ENCODE measurements at places on chromosomes 4 and X.
A peak's percentile ranks its signal among the peaks of the same experiment; 100 is the strongest.

- no peak for DNase-seq
Measured at GRCh38 chrX:68419975-68420374, 13.3 kb downstream of the OPHN1 start.

DNA sequence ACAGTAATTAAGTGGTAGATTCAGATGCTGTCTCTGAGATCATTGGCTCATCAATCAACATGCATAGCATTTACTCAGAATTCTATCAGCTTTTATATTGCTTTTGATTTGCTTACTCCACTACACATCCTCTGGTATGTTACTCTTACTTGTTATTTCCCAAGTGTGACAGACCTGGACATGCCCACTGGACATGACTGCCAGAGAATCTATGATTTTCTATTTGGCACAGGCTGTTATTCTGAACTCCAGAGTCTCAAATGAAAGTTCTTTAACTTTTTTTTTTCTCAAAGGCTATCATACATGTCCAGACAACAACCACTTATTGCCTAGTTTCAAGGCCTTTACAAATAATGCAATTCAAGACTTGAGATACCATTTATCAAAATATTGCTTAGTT, 116.1 kb upstream of the ARHGAP24 start:
- DNase-seq, result no peak

GRCh38 chr4:173935622-173936405, 347.7 kb downstream of the FBXO8 start:
- DNase-seq, result no peak

- DNase-seq, result peak; percentile 11
Measured at GRCh38 chrX:93673056-93673868, at the start of gene NAP1L3. NAP1L3 (minus strand) TSS chrX:93673578; CDS start chrX:93673304, 274 bp downstream.

DNA sequence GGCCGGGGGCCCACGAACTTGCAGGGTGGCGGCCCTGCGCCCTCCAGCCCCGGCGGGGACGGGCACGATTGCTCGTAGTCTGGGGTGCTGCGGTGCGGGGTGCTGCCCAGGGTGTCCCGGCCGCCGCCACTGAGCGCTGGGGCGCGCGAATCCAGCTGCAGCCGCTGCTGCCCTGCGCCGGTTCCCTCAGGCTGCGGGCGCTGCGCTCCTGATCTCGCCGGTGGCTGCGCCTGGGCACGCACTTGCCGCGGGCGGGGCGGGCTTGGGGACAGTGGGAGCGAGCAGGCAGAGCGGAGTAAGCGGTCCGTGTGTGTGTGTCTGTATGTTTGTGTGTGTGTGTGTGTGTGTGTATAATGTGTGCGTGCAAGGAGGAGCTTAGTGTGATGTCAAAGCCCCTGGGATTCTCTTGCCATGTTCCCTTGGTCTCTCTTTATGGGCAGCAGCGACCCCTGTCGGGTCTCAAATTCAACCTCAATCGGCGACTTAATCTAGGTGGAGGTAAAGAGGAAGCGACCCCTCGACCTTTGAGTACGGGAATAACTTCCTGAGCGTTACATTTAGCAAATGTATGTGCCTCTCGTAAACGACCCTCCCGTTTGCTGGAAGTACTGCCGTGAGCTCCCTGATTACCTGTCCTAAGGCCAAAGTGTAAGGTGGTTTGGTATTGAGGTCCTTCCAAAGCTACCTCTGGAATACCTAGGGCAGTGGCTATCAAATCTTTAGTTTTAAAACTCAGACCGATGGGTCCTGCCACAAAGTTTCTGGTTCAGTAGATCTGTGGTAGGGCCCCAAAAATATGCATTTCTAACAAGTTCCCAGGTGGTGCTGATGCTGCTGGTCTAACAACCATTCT, at the start of gene RNF150:
TSS of gene RNF150 (minus strand) at position 324 of the 853 bp plus-strand sequence.
- DNase-seq, result no peak

- no peak for DNase-seq
Measured at GRCh38 chr4:54954656-54955388, 170.6 kb downstream of the KDR start.

GRCh38 chr4:33989820-33990443, 2254.4 kb downstream of the ARAP2 start:
- DNase-seq, result no peak

GRCh38 chr4:87633243-87633642, 16.8 kb upstream of the DMP1 start:
- no peak for DNase-seq

- no peak for DNase-seq
Measured at GRCh38 chrX:15430076-15430475, 45.9 kb upstream of the VEGFD start.

GRCh38 chrX:104565791-104566680, at the start of gene IL1RAPL2:
IL1RAPL2 (plus strand) TSS chrX:104566199.
- no peak for DNase-seq

- DNase-seq, result no peak
Measured at GRCh38 chr4:71537551-71538065, 198.8 kb downstream of the SLC4A4 start.

DNA sequence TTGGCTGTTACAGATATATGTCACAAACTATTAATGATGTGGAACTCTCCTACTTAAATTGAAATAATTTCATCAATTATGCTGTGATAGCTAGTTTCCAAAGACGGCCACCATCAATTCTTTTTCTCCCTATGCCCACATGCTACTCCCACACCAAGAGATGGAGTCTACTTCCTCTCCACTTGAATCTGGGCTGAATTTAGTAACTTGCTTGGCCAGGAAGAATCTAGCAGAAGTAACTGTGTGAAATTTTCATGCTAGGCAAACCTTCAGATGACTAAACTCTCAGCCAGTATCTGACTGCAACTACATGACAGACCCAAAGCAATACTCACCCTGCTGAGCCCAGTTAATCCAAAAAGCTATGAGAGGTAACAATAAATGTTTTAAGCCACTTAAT, 3.2 kb downstream of the SEPSECS start:
- DNase-seq, result no peak

GRCh38 chrX:69614886-69615285, 1.0 kb upstream of the EDA start:
- no peak for DNase-seq

DNA sequence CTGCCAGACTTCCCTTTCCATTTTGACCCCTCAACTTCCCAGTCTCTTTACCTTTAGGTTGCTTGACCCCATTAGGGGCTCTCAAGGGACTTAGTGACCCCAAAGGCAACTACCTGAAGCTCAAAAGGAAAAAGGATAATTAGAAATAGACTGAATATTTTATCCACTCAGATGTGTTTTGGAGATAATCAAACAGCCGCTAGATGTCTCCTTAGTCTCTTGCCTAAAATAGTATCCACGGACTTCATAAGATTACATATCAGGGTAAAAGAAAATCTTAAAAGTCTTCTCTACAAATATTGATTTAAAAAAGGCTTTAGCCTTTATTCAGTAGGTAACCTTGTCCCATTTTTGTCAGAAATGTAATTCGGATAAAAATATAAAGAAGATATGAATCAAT, 21.0 kb upstream of the RHOXF2 start:
- DNase-seq, result no peak

- DNase-seq, result no peak
Measured at GRCh38 chr4:32454482-32454881, 1734.3 kb downstream of the PCDH7 start.

DNA sequence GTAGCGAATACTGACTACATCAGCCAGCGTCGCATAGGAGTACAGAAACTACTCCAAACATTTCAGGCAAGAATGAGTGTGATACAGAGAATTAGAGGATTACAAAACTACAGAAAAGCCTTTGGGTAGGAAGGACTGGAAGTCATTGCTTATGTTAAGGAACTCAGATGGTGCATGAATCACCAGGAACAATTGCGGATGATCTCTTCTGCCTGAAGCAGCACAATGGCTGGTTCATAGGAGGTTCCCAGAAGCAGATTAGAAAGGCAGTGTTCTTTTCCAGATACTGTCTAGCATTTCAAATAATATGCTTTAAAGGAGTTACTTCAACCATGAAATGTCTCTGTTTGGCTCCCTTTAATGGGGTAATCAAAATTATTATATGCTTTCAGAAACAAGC, 42.5 kb upstream of the MAP9 start:
- no peak for DNase-seq

GRCh38 chrX:155262970-155263754, 1.1 kb downstream of the RAB39B start:
- DNase-seq, result no peak

DNA sequence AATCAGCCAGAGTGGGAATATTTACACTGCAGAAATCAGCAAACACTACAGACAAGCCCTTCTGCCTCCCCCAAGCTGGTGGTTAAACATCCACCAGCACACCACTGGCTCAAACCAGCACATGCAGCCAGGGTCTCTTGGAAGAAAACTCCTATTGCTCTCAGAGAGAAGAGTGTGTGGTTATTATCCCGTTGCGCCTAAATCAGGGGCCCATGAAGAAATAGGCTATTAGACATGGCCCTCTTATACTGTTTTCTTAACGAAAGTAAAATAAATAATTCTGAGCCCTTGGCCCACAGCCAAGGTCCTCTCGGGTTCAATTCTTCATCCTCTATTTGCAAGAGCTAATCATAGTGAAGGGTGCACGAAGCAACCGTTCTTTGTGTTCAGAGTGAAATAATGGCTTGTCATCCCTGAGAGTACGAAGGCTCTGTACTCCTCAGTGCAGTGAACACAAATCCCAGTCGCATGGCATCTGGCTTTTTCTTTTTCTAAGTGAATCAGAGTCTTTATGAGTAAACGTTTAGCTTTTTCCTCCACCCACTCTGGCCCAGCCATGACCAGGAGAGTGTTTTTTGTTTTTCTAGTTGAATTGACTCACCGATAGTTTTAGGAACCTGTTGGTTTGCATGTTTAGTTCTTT, 33.4 kb upstream of the RBM47 start:
- no peak for DNase-seq

DNA sequence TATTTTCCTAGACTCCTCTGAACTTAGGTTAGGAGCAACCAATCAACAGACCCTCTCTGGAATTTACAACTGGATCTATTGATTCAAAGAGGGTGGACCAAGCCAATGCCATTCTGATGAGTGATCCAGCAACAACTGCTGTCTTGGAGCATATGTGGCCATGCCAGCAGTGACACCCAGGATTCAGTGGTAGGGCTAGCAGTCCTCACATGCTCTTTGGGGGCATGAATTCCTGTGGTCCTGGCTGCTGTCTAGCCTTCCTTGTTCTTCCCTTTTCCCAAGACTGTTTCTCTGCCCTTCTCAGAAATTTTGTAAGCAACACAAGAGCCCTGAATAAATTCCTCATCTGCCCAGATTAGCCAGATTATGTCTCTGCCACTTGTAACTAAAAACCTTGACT, 61.5 kb upstream of the GATB start:
- no peak for DNase-seq

GRCh38 chr4:81913427-81913879, 441.7 kb upstream of the RASGEF1B start:
- no peak for DNase-seq

DNA sequence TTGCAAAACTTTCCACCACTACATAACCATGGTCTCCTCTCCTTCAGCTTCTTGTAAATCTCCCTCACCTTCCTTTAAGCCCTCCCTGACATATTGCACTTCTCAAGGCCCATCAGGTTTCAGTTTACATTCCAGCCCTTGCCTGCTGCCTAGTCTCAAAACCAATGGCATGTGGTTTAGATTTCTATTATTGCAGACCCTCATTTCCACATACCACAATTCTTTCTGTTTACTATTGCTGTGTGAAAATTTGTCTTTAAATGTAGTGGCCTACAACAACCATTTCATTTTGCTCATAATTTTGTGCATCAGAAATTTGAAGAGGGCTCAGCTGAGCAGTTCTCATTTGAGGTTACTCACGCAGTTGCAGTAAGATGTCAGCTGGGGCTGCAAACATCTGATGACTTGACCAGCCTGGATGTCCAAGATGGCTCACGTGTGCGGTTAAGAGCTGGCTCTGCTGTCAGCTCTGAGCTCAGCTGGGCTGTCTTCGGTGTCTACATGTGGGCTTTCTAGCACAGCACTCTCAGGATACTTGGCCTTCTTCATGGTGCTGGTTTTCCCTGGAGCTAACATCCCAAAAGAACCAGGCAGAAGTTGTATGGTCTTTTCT, 29.9 kb upstream of the SOD3 start:
- no peak for DNase-seq

GRCh38 chrX:20037186-20037585, 46.3 kb upstream of the BCLAF3 start:
- no peak for DNase-seq

- DNase-seq, result no peak
Measured at GRCh38 chrX:10519761-10520160, 100.6 kb downstream of the MID1 start.

GRCh38 chr4:111814961-111815360, 330.3 kb upstream of the FAM241A start:
- no peak for DNase-seq

GRCh38 chr4:122873146-122873545, 46.5 kb downstream of the FGF2 start:
- DNase-seq, result no peak

DNA sequence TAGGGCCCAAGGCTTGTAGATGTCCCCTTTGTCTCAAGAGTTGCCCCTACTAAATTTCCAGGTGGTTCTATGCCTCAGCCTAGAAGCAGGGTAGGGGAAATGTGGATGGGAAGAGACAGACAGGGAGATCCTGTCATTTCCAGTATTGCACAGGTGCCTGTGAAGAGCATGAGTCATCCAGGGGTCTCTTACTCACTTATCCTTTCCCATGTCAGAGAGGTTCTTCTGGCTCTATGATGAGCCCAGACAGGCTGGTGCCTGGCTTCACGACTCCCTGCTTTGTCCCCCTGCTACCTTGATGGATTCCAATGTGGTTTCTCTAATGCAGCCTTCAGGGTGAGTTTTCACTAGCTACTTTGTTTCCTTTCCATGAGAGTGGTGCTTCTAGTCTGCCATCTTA, 35.2 kb upstream of the DDX60 start:
- no peak for DNase-seq

- no peak for DNase-seq
Measured at GRCh38 chr4:6313216-6313615, 43.6 kb downstream of the WFS1 start.

GRCh38 chrX:74613370-74614092, 893 bp downstream of the RLIM start:
- no peak for DNase-seq

GRCh38 chrX:53571494-53571893, 115.0 kb downstream of the HUWE1 start:
- DNase-seq, result no peak

DNA sequence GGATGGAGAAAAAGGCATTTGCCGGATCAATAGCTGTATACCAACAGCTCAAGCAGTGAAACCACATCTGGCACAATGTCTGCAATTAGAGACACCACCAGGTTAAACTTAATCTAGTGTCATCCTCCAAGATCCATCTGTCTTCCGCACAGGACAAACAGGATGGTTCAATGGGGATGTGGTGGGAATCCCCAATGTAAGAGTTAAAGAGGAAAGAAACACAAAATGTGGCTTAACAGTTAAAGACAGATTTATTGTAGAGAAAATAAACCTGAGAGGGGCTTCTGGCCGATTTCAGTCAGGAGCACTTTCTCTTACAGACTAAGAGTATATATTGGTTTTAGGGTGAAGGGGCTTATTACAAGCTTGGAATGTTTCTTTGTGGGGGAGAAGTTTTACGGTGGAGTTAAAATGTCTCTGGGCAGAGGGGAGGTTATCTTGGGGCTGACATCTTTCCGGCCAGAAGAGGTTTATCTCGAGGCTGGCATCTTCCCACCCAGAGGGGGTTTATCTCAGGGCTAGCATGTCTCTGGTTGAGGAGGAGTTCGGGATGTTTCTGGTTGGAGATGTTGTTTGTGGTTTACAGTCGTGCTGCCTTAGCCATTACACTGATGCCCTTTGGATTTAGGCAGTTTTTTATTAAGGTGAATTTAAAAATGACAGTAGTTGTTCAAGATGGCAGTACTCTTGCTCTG, 61.7 kb downstream of the KANTR start:
- DNase-seq, result no peak

All from stimulated activated CD8-positive, alpha-beta memory T cell treated with anti-CD3 and anti-CD28 coated beads, Interleukin-7, amount 100 ng/mL, for 1 hour (primary cell).